ENCODE measurements at places on chromosomes 3 and 15. TPM values are rescaled to one million over a fixed set of nuclear protein-coding genes. Genes with fewer than 3 reads are reported as not detected.

NANOGP8 gene
- 0.15 TPM for total RNA-seq

GNB4 gene
- total RNA-seq, result 64.7 TPM

IMPG2 gene
- total RNA-seq, result 0.33 TPM

SPESP1 gene
- 7.8 TPM for total RNA-seq

GLDN gene
- 127 TPM for total RNA-seq

TICRR gene
- 0.33 TPM for total RNA-seq

GUCA1C gene
- total RNA-seq, result not detected

WDR76 gene
- total RNA-seq, result 4.1 TPM

FEZF2 gene
- total RNA-seq, result not detected

EFCC1 gene
- total RNA-seq, result not detected

RTP3 gene
- not detected for total RNA-seq

HCLS1 gene
- 0.17 TPM for total RNA-seq

ABHD17C gene
- 14.7 TPM for total RNA-seq

LNP1 gene
- 6.8 TPM for total RNA-seq

NRG4 gene
- total RNA-seq, result 0.15 TPM

CCDC54 gene
- not detected for total RNA-seq

SCAMP5 gene
- 2.2 TPM for total RNA-seq

ROBO2 gene
- 1.0 TPM for total RNA-seq

PP2D1 gene
- not detected for total RNA-seq

GPR176 gene
- 103 TPM for total RNA-seq

SNX22 gene
- 0.50 TPM for total RNA-seq

GPR160 gene
- total RNA-seq, result 0.29 TPM

RPL35A gene
- 371 TPM for total RNA-seq

CHRM5 gene
- total RNA-seq, result under 0.01 TPM

HRH1 gene
- total RNA-seq, result 35.6 TPM

DYNLT2B gene
- 8.1 TPM for total RNA-seq

TUSC7 gene
- total RNA-seq, result not detected

CD80 gene
- 0.33 TPM for total RNA-seq

RPP25 gene
- 6.3 TPM for total RNA-seq

AMIGO3 gene
- total RNA-seq, result 0.29 TPM

FETUB gene
- not detected for total RNA-seq

FAM107A gene
- total RNA-seq, result under 0.01 TPM

RFX7 gene
- 5.8 TPM for total RNA-seq

CRTC3 gene
- 12.4 TPM for total RNA-seq

EOMES gene
- total RNA-seq, result not detected

MESP1 gene
- 0.50 TPM for total RNA-seq

ZDHHC3 gene
- 93.9 TPM for total RNA-seq

P2RY1 gene
- 4.0 TPM for total RNA-seq

SEMA3F gene
- total RNA-seq, result 7.6 TPM

ERICH6 gene
- total RNA-seq, result 0.15 TPM

POC1A gene
- 5.5 TPM for total RNA-seq

CAV3 gene
- total RNA-seq, result not detected

TNFSF10 gene
- total RNA-seq, result 9.7 TPM

FAIM gene
- total RNA-seq, result 11.3 TPM

CTXN2 gene
- not detected for total RNA-seq

IFT80 gene
- total RNA-seq, result 90.8 TPM
